ENCODE measurements at places on chromosomes 13 and 19.

DNA sequence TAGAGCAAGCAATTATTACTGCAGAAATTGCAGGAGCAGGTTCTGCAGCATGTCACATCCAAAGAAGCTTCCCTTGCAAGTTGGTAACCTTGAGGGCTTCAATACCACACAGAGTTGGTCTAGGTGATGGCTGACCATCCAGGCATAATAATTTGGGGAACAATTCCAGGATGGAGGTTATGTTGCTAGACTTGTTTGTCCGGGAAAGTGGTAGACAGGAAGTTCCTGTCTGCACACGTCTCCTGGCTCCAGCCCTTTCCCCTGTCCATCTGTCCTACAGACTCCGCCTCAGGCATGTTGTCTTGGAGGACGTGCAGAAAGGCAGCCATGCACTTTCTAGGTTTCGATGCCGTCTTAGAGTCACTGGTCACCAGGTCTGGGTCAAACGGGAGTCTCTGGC is 26.0 kb downstream of the DPRX start:
- no peak for DNase-seq

DNA sequence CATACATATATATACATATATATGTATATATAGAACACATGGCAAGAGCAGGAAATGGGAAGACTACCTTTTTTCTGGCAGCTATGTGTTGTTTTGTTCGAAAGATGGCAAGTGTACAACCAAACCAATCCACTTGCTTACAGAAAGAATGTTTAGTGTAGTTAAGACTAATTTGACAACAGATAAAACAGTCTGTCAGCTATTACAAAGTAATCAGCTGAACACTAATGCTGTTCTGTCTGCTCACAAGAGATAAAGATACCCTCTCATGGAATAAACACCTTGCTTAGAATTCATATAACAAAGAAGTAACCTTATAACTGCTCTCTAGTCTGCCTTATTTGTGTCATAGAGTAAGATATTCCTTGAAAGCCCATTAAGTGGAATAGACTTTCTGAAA is 858 bp upstream of the KCNRG start:
- no peak for DNase-seq

DNA sequence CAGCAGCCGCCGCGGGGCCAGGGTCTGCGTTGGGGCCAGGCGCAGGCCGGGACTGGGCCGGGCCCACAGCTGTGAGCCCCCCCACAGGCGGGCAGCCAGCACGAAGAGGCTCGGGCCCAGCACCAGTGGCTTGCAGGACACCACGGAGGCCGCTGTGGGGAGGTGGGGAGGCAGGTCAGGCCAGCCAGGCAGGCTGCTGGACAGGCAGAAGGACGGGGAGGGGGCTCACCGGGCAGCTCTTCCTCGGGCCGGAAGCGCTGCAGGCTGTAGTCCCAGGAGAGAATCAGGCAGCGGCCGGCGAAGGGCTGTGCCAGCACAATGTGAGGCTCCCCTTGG is 8.3 kb downstream of the LGI4 start:
- DNase-seq, result no peak

GRCh38 chr19:21158523-21159135 is 16.8 kb downstream of the ZNF431 start:
- DNase-seq, result no peak

GRCh38 chr13:113887700-113888201 is 23.9 kb upstream of the GAS6 start:
- DNase-seq, result no peak

DNA sequence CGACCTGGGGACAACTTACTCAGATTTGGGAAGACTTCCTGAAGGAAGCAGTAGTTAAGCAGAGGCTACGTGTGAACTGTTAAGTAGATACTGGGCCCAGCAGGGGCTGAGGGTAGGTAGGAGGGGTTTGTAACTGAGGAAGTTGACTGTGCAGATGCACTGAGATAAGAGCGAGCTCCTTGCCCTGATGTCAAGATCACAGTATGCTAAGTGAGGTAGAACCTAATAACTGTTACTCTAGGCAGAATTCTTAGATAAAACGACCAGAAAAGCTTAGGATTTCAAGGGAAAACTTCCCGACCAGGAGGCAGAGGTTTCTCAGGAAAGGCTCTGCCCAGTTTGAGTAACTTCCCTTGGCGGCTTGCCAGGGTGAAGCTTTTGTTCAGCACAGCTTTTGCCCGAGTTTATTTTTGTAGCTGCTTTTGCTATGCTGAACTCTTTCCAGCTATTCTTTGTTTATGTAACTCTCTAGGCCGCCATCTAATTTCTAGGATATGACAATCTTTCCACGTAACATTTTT is 632.1 kb downstream of the DIAPH3 start:
- DNase-seq, result peak; percentile 77

GRCh38 chr19:2550431-2551171 is 74.7 kb downstream of the GADD45B start:
- no peak for DNase-seq

DNA sequence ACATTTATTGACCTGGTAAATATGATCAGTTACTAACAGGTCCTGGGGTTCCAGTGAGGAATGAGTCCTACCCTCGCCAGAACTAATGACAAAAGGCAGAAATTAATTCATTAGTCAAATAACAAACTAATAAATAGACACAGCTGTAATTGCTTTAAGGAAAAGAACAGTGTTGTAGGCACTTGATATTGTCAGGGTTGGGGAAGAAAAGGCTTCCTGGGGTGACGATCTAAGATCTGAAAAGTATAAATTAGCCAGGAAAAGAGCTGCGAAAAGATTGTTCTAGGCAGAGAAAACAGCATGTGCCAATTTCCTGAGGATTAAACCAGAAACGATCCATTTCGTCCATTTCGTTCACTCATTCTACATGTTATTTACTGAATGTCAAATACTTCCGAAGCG is 670 bp upstream of the CHAF1A start:
- DNase-seq, result no peak

- DNase-seq, result no peak
Measured at GRCh38 chr19:15210323-15210781, 9.6 kb upstream of the NOTCH3 start.

DNA sequence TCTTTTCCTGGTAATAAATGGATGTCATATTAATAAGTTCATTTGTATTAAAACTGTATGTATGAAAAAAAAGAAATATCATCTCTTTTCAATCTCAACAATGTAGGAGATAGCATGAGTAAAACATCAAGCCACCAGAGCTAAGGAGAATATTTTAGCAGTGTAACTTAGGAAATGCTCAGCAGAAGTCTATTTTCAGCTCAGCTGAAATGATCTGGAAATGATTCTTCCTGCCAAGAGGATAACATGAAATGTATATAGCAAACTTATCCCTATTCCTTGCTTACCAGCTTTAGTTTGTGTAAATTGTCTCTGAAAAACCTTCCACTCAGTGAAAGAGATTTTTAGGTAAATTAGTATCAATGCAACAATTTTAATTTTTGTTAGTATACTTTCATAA is 1194.4 kb downstream of the SLITRK1 start:
- no peak for DNase-seq

- peak; percentile 76 for DNase-seq
Measured at GRCh38 chr19:57099199-57099661, 20.6 kb upstream of the USP29 start.

DNA sequence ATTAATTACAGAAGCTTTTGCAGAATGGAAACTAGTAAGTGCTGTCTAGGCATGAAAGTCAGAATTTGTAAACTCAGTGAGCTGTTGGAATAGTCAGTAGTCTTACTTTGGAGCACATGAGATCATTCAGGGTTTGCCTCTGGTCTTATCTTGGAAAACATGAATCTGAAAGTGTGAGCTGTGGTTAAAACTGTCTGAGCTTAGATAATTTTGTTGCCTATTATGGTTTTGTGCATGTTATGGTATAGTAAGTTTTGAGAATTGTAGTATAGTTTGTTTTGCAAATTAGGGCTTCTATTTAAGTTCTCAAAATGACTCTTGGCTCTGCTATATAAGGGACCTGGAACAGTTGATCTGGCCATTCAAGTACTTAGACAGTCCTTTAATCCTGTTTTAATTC is 53.7 kb upstream of the TRPC4 start:
- DNase-seq, result no peak

DNA sequence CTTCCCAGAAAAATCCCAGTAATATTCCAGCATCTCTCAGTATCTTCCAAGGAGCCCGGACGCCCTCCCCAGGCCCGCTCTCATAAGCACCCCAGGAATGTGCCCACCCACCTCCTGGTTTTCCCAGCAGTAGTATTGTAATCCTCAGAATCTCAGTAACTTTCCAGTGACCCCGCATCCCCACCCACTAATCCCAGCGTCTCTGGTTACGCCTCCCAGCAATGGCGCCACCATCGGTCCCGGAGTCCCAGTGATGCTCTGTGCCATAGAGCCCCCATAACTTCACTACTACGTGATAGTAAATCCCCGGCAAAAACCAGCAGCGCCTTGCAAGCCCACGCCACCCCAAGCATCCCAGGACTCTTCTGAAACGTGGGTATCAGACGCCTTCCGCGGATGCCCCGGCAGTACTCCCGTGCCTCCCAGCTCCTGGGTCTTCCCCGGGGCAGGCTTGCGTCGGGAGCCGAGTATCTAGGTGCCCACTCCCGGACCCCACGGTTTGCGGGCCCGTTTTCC is 928 bp upstream of the PNPLA6 start:
- peak; percentile 71 for DNase-seq

- DNase-seq, result peak; percentile 56
Measured at GRCh38 chr13:31045286-31046081, 113.0 kb downstream of the TEX26 start.

- DNase-seq, result no peak
Measured at GRCh38 chr13:67238277-67238859, 8.2 kb upstream of the PCDH9 start.

DNA sequence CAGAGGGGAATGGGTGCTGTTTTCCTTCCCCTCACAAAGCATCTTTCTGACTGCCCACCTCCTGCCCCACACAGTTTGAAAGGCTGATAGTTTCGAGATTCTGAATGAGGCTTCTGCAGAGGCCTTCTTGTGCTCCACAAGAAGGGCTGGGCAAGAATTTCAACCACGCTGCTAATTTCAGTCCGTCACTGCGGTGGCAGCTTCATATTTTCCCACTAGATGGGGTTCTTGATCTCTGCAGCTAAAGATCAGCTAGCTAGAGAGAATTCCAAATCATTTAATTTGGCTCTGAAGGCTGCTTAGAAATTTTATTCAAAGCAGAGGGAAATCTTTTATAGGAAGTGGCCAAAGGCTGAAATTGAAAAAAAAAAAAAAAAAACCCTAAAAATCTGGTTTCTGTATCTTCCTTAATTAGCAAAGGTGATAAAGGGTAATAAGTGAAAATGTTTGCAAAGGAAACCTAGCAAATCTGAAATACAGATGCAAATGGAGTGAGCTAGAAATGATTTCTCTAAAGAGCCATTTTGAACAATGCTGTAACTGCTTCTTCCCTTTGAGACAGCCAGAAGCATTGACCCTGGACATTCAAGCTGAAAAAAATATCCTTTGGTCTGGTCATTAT is 38.0 kb upstream of the C13orf42 start:
- DNase-seq, result peak; percentile 38

GRCh38 chr13:22589880-22590279 is 590.9 kb upstream of the SGCG start:
- DNase-seq, result no peak

DNA sequence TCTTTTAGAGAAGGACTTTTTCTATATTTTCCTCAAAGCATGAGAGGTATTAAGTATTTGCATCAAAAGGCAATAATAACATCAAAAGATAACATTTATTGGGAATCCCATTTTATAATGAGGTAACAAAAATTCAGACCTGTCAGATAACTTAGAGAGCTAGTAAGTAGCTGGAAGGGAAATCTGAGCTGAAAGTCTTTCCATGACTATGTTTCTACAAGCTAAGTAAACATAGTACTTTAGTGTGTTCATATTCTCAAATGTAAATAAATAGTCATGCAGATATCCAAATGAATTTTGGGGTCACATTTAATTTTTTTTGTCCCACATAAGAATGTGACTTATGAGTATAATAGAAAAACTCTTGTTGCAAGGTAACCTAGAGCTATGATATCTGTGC is 87.3 kb upstream of the FBXL3 start:
- no peak for DNase-seq

GRCh38 chr19:54630782-54631181 is 498 bp downstream of the LILRB1 start:
- DNase-seq, result no peak

GRCh38 chr13:101545521-101545920 is 93.0 kb downstream of the ITGBL1 start:
- DNase-seq, result no peak

GRCh38 chr19:7395360-7396066 is 46.8 kb downstream of the ARHGEF18 start:
- no peak for DNase-seq

- no peak for DNase-seq
Measured at GRCh38 chr19:44857837-44858236, 11.7 kb downstream of the NECTIN2 start.

GRCh38 chr13:21960108-21960507 is 289.2 kb downstream of the FGF9 start:
- DNase-seq, result no peak

DNA sequence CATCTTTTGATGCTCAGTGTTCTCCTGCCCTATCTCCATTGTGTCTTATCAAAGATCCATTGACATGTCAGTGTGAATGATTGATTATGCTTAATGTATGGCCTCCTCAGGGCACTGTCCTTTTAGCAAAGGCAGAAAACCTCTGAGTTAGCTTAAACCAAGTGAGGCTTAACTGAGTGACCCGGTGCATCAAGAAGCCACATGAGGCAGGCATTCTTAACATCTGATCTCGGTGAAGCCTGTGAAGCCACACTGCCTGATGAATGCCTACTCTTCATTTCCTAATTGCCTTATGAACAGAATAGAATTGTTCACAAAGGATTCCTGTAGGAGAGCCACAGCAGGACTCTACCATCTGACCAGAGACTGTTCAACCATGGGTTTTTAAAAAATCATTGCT is 168.1 kb upstream of the SOX21 start:
- no peak for DNase-seq

DNA sequence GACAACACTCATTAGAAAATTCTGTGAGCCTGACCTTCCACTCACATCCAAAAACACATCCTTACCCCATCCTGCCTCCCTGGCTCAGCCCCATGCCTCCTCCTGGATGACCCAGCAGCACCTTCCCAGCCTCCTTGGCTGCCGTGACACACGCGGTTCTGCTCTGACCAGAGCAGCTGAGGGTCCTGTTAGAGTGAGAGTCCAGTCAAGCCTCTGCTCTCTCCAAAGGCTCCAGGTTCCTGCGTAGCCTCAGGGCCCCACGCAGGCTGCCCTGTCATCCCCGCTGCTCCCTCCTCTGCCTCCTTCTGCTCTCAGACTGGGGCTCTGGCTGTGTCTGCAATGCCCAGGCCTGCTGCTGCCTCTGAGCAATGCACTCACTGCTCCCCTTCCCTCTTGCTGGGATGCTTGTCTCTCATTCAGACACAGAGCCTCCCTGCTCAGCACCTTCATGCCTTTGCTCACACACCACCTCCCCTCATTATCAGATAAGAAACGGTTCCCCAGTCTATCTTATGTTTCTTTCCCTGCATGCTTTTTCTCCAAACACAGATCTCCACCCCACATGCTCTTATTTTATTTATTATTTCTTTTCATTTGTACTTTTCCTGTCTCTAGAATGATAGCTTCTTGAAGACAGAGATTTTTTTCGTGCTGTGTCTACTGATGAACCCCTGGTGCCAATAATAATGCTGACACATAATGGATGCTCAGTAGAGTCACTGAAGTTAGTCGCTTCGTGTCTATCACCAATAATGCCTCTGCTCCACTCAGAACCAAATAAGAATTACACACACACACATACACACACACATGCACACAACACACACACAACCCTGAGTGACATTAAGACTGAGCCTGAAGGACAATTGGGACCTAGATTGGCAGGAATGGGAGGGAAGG is 10.2 kb upstream of the SIGLEC6 start:
- DNase-seq, result no peak

- no peak for DNase-seq
Measured at GRCh38 chr13:31504918-31505317, 234.4 kb upstream of the RXFP2 start.
